ENCODE measurements at places on chromosomes 2 and 18. TPM values are rescaled to one million over a fixed set of nuclear protein-coding genes. Genes with fewer than 3 reads are reported as not detected.

DNA sequence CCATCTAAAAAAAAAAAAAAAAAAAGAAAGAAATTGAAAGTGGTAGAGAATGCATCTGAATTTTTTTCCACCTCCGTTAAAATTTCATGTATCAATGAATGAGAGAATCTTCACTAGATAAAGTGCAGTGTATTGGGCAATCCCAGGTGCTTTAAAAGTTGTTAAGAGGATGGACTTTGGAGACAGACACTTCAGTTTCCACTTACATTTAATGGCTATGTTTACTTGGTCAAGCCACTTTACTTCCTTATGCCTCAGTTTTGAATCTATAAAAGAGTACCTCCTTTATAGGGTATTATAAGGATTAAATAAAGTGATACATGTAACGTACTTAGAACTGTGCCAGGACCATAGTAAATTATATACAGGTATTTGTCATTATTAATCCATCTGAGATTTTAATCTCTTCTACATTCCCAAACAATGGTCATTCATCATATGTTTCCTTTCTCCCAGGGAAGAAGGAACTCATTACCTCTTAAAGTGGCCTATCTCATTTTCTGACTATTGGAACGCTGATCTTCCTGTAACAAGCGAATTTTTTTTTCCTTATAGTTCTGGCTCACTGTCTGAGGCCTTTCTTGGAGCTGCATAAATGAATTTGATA, 29.1 kb upstream of the TANK start:
- H3K4me3 ChIP-seq, result no peak overlapping the region
- peaks cover 6% of the 10 kb centered on the region for H3K4me1 ChIP-seq
- no peak overlapping the region for H3K27ac ChIP-seq
- DNase-seq, result no peak

Gene CYP27C1
- polyA plus RNA-seq, result not detected

DNA sequence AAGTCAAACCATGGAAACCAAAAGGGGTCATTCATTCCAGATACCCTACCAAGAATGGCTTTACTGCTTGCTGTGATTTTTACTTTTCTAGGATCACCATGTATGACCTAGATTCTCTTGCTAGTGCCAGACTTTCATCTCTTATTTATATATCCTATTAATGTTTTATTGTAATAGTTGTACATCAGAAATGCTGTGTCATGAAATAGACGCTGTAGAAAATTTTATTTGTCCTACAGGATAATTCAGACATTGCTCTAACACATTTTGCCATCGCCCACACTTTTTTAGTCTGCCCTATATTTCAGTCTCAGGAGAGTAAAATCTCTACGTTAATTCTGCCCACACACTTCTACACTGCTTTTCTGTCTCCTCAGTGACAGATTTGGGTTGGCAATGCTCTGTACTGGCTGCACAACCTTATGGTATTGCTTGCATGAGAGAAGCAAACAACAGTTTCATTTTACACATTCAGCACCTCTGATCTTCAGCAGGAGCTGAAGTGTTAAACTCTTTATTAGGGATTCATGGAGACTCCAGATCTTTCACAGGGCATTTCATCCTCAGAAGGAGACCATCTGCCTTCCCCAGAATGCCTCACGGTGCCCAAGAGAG, 871.8 kb upstream of the CHAC2 start:
- no peaks in the 10 kb centered on the region for H3K27me3 ChIP-seq
- no peak overlapping the region for H3K4me3 ChIP-seq
- no peak overlapping the region for H3K27ac ChIP-seq
- no peaks in the 10 kb centered on the region for H3K36me3 ChIP-seq
- no peak for DNase-seq
- no peaks in the 10 kb centered on the region for H3K4me1 ChIP-seq

DNA sequence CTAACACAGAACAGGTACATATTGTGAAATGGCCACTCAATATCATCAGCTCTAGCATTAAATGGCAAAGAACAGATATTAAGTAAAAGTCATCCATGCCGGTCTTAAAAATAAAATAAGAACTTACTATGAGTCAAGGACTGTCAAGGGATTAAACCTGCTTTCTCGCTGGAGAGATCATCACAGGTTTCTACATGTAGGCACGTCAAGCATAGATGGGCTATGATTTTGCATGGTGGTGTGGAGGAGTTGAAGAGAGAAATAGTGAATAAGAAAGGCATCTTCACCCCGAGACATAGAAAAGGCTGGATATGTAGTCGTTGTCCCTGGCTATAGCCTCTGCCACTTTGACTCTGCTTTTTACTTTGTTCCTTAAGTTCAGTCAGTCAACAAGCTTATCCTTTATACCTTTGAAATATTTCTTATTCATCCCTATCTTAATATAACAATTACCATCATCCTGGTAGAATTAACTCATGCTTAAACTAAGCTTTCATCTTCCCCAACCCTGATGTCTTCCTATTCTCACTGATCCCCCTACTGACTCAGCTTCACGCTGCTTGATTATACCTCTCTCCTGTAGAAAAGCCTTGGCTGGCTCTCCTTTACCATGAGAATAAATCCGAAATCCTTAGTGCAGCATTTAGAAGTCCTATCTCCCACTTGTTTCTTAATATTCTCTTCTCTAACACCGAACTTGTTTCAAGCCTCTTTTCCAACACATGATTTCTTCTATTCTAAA, 42.5 kb downstream of the DSC3 start:
- H3K27me3 ChIP-seq, result no peaks in the 10 kb centered on the region
- H3K4me1 ChIP-seq, result no peaks in the 10 kb centered on the region
- H3K36me3 ChIP-seq, result no peaks in the 10 kb centered on the region
- no peak for DNase-seq
- no peak overlapping the region for H3K4me3 ChIP-seq

All from IMR-90 (cell line).